ENCODE measurements at places on chromosomes 6 and 20. TPM values are rescaled to one million over a fixed set of nuclear protein-coding genes. Genes with fewer than 3 reads are reported as not detected.

DNA sequence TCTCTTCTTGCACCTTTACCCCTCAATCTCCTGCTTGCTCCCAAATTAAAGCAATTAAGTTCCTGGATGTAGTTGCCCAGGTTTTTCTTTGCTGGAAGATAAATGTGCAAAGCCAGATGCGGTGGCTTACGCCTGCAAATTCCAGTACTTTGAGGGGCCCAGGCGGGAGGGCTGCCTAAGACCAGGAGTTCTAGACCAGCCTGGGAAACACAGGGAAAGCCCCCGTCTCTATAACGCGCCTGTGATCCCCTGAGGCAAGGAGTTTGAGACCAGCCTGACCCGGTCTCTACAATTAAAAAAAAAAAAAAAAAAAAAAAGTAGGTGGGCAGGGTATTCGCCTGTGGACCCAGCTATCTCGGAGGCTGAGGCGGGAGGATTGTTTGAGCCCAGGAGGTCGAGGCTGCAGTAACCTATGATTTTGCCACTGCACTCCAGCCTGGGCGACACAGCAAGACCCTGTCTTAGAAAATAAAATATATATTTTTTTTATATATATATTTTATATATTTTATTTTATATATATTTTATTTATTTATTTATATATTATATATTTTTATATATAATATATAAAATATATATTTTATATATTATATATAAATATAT lies 461 bp upstream of the DCDC2 start:
- H3K27me3 ChIP-seq: peaks cover 25% of the 10 kb centered on the region
- DNase-seq: no peak
- H3K36me3 ChIP-seq: no peaks in the 10 kb centered on the region
- H3K4me1 ChIP-seq: peaks cover 25% of the 10 kb centered on the region
- H3K4me3 ChIP-seq: peak overlapping the region; percentile 71

GRCh38 chr20:10609770-10610169 lies 64.0 kb downstream of the JAG1 start:
- H3K4me3 ChIP-seq: no peak overlapping the region
- H3K4me1 ChIP-seq: no peaks in the 10 kb centered on the region
- no peak overlapping the region for H3K27ac ChIP-seq
- H3K27me3 ChIP-seq: no peaks in the 10 kb centered on the region
- H3K36me3 ChIP-seq: peaks cover 28% of the 10 kb centered on the region

DNA sequence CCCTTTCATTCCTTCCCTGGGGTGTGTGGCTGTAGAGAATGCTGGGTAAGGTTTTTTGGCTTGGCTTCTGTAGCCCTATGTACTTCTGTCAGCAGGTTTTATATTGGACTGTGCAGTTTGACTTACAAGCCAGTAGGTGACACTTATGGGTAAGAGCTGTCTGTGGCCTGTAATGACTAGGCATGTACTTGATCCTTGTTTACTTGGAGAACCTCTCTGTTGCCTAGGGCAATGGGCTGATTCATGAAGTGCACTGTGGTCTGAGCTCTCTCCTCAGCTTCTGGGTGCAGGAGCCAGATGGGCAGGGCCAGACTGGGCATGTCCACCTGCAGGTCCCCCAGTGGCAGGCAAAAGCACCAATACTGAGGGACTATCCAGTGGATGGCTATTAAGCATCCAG lies 544.6 kb downstream of the ADGRB3 start:
- H3K36me3 ChIP-seq: no peaks in the 10 kb centered on the region
- no peak overlapping the region for H3K4me3 ChIP-seq

GRCh38 chr6:48325701-48326100 lies 214.7 kb upstream of the PTCHD4 start:
- H3K4me3 ChIP-seq: no peak overlapping the region
- no peak for DNase-seq
- no peaks in the 10 kb centered on the region for H3K4me1 ChIP-seq
- no peak overlapping the region for H3K27ac ChIP-seq
- H3K36me3 ChIP-seq: no peaks in the 10 kb centered on the region
- H3K27me3 ChIP-seq: no peaks in the 10 kb centered on the region

DNA sequence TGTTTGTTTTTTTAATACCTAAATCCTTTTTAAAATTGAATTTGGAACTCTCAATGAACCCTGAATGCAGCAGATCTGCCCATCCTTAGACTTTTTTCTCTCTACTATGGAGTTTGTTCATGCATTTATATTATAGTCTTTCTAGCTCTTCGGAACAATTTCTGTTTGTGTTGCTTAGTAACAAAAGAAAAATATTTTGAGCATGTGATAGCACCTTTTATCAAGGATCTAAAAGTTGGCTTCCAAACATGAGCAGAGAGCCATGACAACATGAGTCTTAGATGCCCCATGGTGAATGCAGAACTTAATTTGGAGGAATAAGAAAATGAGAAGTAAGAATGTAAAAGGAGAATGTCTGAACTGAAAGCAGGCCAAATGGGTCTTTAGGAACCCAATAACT lies 133.7 kb downstream of the EDN1 start:
- no peak for DNase-seq
- no peaks in the 10 kb centered on the region for H3K36me3 ChIP-seq
- H3K27ac ChIP-seq: no peak overlapping the region

DNA sequence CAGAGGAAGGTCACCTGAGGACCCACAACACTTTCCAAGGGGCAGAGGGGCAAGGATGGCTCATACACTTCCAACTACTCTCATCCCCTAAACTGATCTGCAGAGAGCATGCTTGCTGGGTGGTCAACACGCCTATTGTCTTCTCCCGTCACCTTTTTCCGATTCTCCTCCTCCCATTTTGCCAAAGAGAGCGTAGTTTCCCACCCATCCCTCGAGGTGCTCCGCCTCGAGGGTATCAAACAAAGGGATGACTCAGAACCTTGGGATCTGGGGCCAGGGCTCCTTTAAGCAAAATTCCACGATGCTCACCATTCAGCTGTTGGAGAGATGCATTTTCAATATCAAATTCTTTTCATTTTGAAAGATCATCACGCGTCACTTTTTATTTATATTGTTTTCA lies 507.5 kb upstream of the SULF2 start:
- H3K4me1 ChIP-seq: no peaks in the 10 kb centered on the region
- DNase-seq: no peak
- H3K27me3 ChIP-seq: peaks cover 17% of the 10 kb centered on the region
- H3K27ac ChIP-seq: no peak overlapping the region
- no peak overlapping the region for H3K4me3 ChIP-seq

- DNase-seq: no peak
- H3K4me1 ChIP-seq: no peaks in the 10 kb centered on the region
- H3K27ac ChIP-seq: no peak overlapping the region
- H3K36me3 ChIP-seq: no peaks in the 10 kb centered on the region
- H3K27me3 ChIP-seq: no peaks in the 10 kb centered on the region
- H3K4me3 ChIP-seq: no peak overlapping the region
Measured at GRCh38 chr6:11890849-11891248, 112.2 kb upstream of the ADTRP start.

The BCAS1 gene
- total RNA-seq: 0.06 TPM
